ENCODE measurements at places on chromosomes 7 and 10.

DNA sequence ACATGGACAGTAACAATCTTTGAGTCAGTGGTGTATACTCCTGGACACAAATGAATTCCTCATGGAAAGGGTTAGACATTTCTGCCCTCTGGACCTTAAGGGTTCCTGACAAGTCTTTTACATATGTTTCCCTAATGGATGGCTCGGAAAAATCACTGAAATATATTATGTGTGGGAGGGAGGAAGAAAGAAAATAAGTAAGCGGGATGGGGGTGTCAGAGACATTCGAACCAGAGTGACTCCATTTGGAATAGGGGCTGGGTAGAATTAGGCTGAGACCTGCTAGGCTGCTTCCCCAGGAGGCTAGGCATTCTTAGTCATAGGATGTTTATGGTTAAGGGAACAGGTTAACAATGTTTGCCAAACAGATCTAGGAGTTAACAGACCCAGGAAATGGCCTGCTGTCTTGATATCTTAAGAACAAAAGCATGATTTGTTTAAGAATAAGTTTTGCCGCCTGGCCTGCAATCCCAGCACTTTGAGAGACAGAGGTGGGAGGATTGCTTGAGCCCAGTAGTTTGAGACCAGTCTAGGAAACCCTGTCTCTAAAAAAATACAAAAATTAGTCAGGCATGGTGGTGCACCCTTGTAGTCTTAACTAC, 1241.7 kb downstream of the TYW1 start:
- DNase-seq: no peak

- no peak for DNase-seq
Measured at GRCh38 chr7:12703881-12704280, 16.4 kb downstream of the ARL4A start.

GRCh38 chr10:29443745-29444523, 155.1 kb downstream of the LYZL1 start:
- peak; percentile 1 for DNase-seq

DNA sequence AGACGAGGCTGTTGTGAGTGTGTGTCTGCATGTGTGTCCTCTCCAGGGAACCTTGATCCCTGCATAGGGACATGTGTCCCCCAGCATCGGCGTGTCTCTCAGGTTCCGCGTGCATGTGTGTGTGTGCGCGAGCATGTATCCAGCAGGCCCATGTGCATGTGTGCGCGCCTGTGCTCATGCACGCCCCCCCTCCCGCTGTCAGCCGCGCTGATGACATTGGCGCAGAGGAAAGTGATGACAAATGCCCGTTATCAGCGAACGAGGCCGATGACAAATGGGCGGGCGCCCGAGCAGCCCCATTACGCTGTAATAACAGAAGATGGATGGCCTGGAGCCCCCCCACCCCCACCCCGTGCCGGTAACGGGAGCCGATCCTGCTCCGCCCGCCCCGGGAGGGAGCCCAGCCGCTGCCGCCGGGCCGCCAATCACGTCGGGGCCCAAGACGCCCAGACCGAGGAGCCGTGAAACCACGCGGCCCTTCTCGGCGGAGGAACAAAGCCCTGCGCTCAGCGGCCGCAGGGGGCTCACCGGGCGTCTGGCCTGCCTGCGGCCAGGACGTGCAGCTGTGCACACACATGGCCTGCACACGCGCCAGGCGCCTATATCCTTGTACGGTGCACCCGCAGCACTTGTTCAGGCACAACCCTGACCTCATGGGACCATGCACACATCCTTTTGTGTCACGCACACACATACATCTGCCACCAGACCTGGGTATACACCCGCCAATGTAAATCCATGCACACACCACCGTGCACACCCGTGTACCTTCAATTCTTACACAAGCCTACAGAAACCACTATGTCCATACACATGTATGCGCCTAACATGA, 21.5 kb downstream of the POLL start:
- DNase-seq: peak; percentile 78

DNA sequence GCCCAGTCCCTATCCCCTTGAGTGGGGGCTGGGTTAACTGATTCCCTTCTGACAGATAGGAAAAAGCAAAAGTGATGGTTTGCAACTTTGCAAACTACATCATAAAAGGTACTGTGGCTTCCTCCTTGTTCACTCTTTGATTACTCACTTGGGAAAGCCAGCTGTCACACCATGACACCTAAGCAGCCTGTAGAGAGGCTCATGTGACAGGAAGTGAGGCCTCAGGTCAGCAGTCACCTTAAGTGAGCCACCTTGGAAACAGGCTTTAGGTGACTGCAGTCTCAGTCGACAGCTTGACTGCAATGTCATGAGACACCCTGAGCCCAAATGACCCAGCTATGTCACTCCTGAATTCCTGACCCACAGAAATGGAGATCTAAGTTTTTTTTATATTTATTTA, 4.3 kb upstream of the CHCHD2 start:
- no peak for DNase-seq

GRCh38 chr10:94213980-94214379, 148.8 kb downstream of the NOC3L start:
- DNase-seq: no peak

DNA sequence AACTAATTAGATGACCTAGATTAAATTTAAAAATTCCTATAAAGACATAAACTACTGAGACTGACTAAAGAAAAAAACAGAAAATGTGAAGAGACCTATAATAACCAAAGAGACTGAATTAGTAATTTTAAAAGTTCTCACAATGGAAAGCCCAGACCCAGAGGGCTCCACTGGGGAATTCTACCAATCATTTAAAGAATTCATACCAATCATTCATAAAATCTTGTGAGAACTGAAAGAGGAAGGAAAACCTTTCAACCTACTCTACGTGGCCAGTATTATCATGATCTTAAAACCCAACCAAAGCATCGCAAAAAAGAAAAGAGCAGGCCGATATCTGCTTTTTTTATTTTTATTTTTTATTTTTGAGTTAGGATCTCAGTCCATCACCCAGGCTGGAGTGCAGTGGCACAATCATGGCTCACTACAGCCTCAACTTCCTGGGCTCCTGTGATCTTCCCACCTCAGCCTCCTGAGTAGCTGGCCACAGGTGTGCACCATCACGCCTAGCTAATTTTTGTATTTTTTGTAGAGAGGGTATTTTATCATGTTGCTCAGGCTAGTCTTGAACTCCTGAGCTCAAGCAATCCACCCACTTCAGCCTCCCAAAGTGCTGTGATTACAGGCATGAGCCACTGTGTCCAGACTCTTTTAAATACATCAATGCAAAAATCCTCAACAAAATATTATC, 48.6 kb downstream of the DGKI start:
- DNase-seq: no peak

DNA sequence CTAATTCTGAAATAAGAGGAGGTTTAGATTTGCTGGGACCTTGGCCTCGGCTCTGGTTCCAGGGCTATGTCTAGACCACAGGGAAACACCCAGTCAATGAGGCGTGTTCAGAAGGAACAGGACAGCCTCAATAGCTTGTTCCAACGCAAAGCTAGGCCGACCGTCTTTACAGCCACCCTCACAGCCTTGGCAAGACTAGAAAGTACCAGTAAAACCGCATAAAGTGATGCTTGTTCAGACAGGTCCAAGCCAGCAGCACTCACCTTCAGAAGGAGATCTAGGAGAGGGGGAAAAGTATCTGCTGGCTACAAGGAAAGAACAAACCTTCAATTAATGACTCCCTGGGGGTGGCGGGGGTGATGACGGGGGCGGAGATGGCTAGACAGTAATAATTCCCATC, 50.1 kb upstream of the LMTK2 start:
- no peak for DNase-seq

DNA sequence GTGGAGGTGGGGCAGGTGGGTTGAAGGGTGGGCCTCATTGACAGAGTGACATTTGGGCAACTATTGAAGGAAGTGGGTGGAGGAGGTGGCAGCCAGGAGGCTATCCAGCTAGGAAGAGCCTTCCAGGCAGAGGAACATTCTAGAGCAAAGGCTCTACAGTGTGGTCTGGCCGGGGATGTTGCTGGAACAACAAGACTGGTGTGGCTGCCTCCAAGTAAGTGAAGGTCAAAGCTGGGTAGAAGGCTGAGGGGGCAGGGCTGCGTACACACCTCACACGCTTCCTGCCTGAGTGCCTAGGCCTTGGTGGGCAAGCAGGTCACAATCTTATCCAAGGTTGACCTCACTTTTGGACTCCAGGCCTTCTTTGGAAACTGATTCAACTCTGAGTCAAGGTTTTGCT, 6.6 kb downstream of the CPA1 start:
- no peak for DNase-seq

- DNase-seq: no peak
Measured at GRCh38 chr7:131524703-131525102, 31.7 kb downstream of the PODXL start.

DNA sequence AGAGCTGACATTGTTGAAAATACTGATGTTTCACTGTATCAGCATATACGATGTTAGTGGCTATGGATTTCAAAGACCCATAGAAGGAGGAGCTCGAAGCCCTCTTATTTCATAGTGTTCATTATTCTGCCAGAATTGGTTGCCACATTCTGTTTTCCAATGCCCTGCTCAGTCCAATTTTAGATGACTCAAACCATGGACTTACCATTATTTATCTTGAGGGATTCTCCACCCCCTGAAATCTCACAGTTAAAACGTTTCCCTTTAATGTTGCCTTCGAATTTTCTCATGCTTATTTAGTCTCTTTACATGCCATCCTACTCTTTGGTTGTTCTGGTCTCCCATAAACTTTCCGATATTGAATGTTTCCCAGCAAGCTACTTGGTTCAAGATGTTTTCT, 264.5 kb downstream of the HDAC9 start:
- DNase-seq: no peak

- peak; percentile 92 for DNase-seq
Measured at GRCh38 chr7:89728481-89728880, 425.8 kb upstream of the STEAP1 start.

- DNase-seq: no peak
Measured at GRCh38 chr10:90816466-90816865, 41.4 kb downstream of the HTR7 start.

- peak; percentile 75 for DNase-seq
Measured at GRCh38 chr7:79227044-79227443, 226.4 kb downstream of the MAGI2 start.

DNA sequence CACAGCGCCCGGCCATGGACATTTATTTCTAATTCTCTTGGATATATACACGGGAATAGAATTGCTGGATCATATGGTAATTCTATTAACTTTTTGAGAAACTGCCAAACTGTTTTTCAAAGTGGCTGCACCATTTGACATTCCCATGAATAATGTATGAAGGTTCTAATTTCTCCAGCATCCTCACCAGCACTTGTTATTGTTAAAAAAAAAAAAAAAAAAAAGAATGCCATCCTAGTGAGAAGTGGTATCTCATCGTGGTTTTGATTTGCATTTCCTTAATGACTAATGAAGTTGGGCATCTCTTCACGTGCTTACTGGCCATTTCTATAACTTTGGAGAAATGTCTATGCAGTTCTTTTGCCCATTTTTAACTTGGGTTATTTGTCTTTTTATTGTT, 13.5 kb downstream of the CNNM2 start:
- no peak for DNase-seq

DNA sequence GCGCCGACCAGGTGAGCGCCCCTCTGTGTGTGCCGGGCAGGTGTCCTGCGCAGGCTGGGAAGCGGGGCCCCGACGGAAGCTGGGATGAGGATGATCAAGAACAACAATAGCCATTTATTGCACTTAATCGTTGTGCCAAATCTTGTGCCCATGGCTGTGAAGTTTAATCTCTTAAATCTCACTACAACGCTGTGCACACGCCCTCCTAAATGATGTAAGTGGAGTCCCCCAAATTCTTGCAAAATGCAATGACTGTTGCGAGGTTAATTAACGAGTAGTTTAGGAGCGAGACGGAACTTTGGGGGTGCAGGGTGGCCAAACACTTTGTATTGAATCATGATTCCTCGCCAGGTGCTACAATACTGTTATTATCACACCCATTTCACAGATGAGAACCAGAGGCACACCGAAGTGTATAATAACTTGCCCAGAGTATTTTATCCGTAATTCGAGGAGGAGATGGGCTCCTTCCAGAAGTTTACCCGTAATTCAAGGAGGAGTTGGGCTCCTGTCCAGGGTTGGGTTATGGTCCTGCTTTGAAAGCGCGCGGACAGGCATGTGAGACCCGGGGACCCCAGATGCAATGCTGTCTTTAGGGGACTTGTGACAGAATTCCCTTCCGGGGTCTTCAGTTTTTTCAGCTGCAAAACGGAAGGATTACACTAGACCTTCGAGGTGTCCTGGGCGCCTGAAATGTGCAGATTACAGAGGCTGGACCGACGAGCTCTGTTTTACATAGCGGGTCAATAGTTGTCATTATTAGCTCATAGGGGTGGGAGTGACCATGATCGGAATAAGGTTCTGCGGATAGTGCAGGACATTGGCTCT, 1.0 kb downstream of the FFAR4 start:
- no peak for DNase-seq

DNA sequence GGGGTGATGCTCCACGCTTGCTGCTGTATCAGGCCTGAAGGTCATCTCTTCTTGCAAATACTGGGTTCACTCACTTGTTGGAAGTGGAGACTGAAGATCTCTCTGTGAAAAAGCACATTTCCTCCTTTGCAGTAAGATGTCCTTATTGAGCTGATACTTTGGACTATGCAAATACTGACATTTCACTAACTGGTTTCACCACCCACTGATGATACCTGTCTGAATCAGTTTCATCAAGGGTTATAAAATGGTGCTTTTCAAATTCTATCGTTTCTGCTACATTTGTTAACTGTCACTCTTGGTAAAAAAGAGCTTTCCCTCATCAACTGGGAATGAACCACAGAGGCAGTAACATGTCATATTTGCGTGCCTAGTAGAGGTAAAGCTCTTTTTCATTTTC, 35.5 kb downstream of the RAB19 start:
- no peak for DNase-seq

DNA sequence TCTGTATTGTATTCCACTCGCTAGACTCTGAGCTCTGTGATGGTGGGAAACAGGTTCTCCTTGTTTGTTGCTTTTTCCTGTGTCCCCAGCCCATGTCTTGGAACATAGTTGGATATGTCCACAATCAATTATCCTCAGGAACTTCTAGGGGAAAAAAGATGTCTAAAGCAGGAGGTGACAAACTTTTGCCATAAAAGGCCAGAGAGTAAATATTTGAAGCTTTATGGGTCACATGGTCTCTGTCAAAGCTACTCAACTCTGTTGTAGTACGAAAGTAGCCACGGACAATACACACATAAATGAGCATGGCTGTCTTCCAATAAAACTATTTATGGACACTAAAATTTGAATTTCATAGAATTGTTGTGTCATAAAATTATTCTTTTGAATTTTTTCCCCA, 220.5 kb downstream of the CHCHD3 start:
- no peak for DNase-seq

DNA sequence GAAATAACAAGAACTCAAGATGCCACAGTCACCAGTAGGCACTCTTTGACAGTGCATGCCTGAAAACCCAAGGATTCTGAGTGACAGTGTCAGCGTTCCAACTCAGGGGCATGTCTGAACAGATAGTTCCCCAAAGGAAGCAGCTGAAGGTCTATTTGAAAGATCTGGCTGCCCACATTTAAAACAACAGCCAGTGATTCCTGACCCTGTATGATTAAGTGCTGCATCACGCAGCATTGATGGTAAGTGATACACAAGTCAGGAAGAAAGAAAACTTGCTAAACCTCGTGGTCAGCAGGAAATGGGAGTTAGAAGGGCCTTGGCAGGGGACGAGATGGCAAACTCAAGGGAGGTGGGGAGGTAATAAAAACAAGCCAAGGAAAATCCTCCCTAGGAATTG, 1013.1 kb downstream of the TYW1 start:
- no peak for DNase-seq

GRCh38 chr10:108049668-108050067, 885.2 kb upstream of the SORCS1 start:
- no peak for DNase-seq

GRCh38 chr10:71899665-71900412, 48.8 kb upstream of the PSAP start:
- no peak for DNase-seq
